NT2/D1 (cell line): ENCODE measurements at places on chromosomes 3 and 15.

DNA sequence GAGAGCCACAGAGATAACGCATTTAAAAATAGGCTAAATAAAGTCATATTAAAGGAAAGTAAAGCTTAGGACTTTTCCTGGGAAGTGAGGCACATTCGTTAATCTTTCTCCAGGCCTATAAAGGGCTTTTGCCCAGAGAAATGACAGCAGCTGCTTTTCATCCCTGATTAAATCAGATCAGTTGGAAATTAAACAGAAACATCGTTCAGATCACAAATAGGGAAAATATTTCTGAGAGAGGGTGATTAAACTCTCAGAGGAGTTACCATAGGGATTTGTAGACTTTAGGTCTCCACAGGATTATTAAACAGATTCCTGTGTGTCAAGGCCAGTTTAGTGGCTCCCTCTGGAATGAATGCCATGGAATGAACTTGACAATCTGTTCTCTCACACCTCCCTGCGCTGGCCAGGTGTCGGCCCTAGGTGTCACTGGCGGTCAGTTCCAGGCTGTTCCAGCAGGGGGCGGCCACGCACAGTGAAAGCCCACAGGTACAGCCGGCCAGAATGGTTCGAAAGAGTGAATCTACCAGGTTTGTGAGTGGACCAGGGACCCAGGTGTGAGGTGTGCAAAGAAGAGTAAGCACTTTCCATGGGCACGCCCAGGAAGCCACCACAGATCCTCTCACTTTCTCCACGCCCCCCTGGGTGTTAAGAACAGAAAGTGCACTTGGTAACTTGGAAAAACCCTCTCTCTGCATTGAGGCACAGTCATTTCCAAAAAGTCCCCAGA is 253.0 kb upstream of the RASGRP1 start:
- peak; percentile 28 for DNase-seq

- no peak for DNase-seq
These were observed 129.6 kb downstream of the OPA1 start for GRCh38 chr3:193722566-193722965.

GRCh38 chr3:12934431-12934830 is 93.1 kb upstream of the RPL32 start:
- DNase-seq, result no peak

- DNase-seq, result no peak
These were observed 19.3 kb downstream of the POMGNT2 start for GRCh38 chr3:43086460-43087165.

- no peak for DNase-seq
These were observed 72.7 kb upstream of the AKAP13 start for GRCh38 chr15:85307687-85308045.

- DNase-seq, result no peak
These were observed 11.1 kb upstream of the EIF4A2 start for GRCh38 chr3:186772281-186772694.

GRCh38 chr3:42070089-42070488 is 21.1 kb upstream of the TRAK1 start:
- no peak for DNase-seq

- no peak for DNase-seq
These were observed 143.1 kb downstream of the TLE3 start for GRCh38 chr15:69954666-69955065.

GRCh38 chr15:29747837-29748417 is 74.3 kb downstream of the TJP1 start:
- no peak for DNase-seq

DNA sequence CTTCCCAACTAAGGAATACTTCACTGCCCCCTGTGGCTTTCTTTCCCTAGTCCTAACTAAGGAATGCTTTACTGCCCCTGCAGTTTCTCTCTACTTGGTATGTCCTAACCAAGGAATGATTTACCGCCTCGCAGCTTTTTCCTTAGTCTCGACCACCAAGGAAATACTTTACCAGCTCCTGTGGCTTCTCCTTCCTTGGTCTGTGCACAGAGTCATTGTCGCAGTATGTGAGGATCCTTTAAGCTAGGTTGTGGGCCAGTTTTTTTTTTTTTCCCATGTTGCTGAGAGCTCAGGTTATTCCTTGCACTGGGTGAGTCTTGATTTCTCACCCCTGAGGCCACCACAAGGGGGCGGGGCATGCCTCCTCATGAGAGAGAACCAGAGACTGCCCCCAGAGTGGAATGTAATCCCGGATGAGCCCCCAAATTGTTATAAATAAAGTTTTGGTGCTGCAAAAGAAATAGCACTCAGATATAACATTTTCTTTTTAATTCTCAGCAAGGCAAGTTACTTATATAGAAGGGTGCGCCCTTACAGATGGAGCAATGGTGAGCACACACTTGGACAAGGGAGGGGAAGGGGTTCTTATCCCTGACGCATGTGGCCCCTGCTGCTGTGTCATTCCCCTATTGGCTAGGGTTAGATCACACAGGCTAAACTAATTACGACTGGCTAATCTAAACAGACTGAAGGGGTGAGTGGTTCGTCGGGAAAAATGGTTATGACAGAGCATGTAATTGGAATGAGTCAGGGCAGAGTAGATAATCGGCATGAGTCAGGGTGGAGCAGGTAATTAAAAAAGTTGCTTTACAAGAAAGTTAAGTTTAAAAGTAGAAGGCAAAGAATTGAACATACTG is 27.0 kb downstream of the NDUFB4 start:
- no peak for DNase-seq

DNA sequence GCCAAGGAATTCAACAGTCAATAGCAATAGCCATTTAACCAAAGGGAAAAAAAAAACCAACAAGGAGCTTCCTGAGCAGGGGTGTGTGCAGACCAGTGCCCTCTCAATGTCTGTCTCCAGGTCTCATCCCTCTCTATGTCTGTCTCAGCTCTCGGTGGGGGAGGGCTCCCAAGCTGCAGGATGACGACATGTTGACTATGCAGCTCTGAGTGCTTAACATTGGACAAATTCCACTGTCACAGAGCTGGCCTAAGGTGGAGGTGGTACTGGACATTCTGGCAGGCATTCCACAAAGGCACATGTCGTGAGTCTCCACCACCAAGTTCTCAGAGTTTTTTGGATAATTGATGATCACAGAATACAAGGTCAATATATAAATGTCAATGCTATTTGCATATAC is 2.0 kb upstream of the CAPN7 start:
- no peak for DNase-seq

DNA sequence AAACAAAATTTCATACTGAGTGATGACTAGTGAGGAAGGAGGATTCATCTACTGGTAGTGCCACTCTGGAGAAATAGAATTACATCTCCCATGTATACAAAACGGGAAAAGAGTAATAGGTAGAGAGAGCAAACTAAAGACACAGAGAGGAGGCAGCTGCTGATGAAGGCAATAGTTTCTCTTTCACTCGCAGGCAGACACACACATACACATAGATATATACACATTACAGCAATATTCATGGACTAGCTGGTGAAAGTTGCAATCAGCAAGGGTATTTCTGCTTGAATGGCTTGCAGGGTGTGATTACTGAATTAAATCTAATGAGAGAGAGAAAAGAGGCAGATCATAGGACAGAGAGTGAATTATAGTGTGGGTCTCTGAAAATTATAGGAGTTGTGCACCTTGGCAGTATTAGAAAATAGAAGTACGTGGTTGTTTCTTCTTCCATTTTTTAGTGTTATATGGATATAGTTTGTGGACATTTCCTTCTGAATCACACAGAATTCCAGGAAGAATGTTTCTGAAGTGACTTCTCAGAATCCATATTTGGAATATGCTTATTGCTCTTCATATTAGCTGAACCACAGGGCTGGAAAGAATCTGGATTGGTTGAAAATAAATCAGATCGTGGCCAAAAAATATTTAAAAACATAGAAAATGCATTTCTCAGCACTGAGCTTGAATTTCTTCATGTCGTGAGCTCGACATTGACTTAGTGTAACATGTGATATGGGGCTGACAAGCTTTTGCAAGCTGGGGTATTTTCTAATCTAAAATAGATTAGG is 991.2 kb downstream of the TUSC7 start:
- no peak for DNase-seq

GRCh38 chr3:49397470-49397869 is 14.3 kb downstream of the RHOA start:
- DNase-seq, result no peak

DNA sequence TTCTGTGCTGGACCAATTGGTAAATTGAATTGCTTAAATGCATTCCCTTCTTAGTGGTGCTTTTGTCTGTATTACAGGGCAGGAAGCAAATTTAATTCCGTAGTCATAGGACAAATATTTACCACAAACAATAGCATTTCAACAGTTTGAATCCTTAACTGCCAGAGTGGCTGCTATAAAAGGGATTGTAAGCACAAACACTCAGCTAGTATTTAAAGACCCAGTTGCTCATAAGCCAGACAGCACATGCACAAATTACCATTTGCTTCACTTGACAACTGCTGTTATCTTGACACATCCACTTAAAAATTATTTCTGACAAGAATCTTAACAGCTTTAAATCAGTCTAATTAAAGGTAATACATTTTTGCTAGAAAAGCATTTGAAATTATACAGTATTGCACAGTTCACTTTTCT is 490.2 kb upstream of the ADAMTS9 start:
- no peak for DNase-seq
